ENCODE measurements at places on chromosomes 2 and 18.

- DNase-seq: no peak
Measured at GRCh38 chr2:72936660-72937355, 19.5 kb downstream of the EMX1 start.

DNA sequence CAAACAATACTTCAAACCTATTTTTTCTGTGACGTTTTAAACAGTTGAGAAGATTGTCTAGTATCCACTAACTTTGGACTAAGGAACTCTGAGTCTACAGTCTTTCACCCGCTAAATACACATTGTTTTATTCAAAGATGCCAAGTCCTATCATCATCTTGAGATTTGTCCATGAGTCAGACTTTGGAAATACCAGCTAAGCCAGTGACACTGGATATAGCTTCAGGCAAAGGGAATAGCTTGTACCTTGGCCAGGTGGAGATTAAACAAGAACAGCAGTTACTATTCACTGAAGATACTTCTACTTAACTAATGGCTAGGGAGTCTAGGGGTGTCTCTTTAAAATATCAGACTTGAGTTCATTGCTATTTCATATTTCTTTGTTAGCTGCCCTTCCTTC, 137.5 kb downstream of the COMMD1 start:
- DNase-seq: peak; percentile 22

- no peak for DNase-seq
Measured at GRCh38 chr18:65811307-65811706, 60.5 kb downstream of the CDH7 start.

GRCh38 chr2:159226059-159226461, 60.4 kb downstream of the WDSUB1 start:
- DNase-seq: peak; percentile 92

GRCh38 chr2:159188449-159188848, 98.1 kb downstream of the WDSUB1 start:
- DNase-seq: no peak

DNA sequence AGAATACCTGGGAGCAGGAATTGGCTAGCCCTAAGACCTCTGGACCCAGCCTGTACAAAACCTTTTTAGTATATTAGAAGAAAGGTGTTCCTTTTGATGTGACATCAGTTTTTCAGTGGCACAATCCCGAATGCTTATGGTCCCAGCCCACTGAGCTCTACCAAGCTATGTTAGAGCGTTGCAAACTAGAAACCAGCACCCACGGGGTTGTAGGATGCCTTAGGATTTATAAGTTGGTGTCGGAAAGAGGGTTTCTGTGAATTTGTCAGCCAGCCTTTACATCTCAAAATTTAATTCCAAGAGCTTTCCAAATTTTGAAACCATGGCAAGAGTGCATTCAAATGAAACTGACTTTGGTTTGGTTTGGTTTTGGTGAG, 499 bp upstream of the LMAN1 start:
- no peak for DNase-seq

GRCh38 chr2:174764280-174765255, at the start of gene CHRNA1:
TSS of gene CHRNA1 (minus strand) at chr2:174764472. CDS start at chr2:174764394, 78 bp downstream.
- DNase-seq: peak; percentile 45

GRCh38 chr2:171702781-171703556, 15.7 kb downstream of the DYNC1I2 start:
- no peak for DNase-seq

- DNase-seq: no peak
Measured at GRCh38 chr2:48993576-48993975, 160.7 kb downstream of the FSHR start.

DNA sequence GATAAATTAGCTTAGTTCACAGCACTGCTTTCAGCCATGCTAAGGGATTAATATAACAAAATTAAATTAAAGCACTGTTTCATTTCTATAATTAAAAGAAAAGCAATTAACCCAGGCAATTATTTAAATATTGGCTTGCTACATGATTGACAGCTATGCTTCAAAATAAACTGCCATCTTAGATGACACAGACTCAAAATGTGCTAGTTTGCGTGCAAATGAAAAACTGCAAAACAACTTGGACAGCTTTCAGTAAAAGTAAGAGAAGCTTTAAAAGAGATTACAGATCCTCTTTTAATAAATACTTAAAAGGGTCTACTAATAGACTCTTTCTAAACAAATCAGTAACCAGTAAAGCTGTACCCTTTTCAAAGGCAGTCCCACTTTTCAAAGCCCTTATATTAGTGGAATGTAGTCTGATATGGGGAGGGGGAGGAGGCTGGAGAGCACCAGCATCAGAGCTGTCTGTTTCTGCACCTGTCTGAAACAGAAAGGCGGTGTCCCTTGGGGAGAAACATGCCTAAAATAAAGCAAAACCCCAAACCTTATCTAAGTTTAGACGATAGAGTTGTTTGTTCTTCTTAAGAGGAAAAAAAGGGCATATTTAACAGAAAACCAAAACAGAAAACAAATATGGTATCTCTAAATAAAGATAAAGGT, 20.8 kb downstream of the EIF2AK3 start:
- DNase-seq: no peak

DNA sequence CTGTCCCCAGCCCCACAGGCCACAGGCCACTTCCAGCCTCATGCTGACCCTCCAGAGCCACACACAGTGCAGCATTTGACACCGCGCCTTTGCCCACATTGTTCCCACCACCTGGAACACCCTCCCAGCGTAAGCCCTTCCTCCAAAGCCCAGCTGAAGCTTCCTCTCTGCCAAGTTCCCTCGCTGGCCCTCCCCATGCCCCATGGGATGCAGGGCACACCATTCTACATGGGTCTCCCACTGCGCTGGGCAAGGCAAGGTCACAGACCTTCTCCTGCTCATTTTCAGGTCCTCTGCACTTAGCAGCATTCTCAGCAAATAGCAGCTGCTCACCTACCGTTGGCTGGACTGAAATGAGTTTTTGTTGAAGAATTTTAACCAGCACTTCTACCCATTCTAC, 455.5 kb downstream of the EIPR1 start:
- DNase-seq: no peak

DNA sequence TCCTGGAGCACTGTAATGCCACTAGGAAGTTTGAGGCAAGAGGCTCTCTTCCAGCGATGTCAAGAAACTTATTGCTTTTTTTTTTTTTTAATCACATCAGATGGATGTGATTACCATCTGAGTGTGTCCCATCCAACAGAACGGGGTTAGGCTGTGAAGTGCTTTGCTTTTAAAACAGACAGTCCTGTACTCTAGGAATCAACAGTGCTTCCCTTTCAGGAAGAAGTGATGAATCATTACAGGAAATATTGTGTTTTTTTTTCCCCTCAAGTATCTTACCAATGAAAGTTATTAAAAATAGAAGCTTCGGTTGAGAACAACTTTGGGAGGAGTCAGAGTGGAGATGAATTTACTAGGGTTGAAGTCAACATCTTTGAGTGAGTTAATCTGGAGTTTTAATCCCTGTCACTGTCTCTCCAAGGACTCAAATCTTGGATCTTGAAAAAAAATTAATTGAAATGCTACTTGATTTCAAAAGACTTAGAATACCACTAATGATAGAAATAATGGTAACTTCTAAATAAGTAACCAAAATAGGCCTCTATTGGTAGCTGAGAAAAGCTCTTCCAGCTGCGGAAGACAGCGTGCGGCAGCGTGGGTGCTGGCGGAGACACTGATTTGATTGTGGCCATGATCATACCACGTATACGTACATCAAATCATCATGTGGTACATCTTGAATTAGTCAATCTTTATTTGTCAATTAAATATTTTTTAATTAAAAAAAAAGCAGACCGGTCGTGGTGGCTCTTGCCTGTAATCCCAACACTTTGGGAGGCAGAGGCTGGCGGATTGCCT, 45.5 kb downstream of the GATA6 start:
- DNase-seq: peak; percentile 58

DNA sequence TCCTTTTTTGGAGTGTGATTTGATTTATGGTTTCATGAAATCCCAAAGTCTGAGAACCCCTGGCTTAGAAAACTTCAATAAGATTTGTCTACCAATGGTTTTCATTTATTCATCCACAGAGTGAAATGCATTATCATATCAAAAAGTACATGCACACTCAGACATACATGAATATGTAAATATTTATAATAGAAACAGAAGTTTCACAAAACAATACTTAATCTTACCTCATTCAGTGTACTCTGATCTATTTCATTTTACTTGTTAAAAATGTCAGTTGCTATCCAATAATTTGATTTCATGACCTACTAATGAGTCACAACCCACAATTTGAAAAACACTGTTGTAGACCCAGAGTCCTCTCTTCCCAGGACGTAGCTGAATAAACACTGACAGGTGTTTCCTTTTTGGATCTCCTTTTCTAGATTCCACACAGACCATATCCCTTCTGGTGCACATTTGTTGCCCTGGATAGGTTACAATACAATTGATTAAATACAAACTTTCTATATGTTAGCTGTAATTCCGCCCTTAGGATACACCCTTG, 10.4 kb upstream of the CAVIN2 start:
- peak; percentile 56 for DNase-seq

- no peak for DNase-seq
Measured at GRCh38 chr2:24899361-24899910, 20.6 kb downstream of the ADCY3 start.

DNA sequence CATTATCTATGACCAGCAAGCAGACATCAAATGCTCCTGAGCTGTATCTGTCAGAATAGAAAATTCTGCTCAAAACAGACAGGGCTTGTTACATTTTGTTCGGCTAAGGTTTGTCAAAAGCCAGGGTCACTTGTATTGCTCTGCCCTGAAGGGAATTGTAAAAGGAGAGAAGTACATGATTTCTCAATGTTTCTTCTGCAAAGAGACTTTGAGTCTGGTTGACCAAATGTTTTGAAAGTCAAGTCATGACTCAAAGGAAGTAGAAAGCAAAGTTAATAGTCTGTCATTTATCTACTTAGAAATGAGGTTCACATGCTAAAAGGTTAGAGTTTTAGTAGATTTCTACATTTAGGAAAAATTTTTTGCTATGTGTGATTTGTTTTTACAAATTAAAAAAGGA, 1624.1 kb upstream of the ZEB2 start:
- DNase-seq: no peak
